Activated T-cell treated with anti-CD3 and anti-CD28 coated beads for 24 hours (primary cell): ENCODE measurements at places on chromosomes 4 and X.

GRCh38 chr4:11286533-11286932 is 142.2 kb downstream of the HS3ST1 start:
- DNase-seq: no peak

GRCh38 chrX:136273986-136274385 is 22.8 kb upstream of the MAP7D3 start:
- no peak for DNase-seq

- DNase-seq: no peak
Measured at GRCh38 chr4:115629270-115629669, 515.9 kb upstream of the NDST4 start.

DNA sequence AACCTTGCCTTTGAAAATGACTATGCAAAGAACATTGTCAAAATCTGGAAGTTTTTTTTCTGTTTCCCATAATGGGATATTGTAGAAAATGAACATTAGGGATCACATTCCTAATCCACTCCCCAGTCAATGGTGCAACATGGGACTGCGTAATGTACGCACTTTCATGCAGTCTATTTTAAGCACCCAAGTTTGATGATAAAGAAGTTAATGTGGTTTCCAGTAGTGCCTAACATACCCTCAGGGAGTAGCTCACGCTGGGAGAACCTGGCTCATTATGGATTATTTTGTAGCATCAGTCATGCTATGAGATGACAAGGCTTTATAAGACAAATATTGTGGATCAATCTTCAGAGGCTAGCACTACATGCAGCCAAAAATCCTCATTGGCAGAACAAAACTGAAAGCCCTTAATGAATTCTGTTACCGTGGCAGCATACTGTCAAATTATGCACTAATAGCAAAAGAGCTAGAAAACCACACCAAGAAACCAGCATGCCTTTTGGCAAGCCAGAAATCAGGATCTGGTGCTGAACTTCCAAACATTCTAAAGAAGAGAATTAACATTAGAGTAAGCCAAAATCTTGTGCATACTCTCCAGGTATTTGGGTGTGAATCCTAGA is 1392.8 kb upstream of the TENM3 start:
- DNase-seq: no peak

DNA sequence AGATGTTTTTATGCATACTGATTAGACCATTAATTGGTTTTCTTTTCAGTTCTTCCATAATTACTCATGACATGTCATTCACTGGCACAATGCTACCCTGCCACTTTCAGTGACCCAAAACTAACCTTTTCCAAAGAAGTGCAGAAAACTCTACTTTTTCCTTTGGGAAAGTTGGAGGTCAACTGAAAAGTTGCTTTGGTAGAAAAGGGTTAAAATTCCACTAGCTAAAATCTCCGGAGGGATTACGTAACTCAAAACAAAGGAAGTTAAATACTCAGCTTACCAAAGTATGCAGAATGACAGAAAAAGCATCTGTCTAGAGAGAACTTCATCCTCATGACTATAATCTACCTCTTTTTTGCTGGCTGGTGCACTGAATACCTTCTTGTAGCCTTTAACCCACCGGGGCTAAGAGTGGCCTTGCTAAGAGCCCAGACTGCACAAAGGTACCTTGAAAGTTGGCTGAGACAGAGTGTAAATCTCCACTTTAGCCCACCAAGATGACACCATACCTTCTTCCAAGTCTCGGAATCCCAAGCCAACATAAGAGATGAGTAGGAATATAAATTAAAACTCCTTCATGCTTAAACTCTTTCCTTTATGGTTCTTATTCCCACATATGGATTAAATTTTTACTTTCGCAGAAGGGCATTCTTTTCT is 1099.5 kb upstream of the INTU start:
- no peak for DNase-seq

- DNase-seq: no peak
Measured at GRCh38 chrX:136708348-136708747, 60.4 kb downstream of the CD40LG start.

DNA sequence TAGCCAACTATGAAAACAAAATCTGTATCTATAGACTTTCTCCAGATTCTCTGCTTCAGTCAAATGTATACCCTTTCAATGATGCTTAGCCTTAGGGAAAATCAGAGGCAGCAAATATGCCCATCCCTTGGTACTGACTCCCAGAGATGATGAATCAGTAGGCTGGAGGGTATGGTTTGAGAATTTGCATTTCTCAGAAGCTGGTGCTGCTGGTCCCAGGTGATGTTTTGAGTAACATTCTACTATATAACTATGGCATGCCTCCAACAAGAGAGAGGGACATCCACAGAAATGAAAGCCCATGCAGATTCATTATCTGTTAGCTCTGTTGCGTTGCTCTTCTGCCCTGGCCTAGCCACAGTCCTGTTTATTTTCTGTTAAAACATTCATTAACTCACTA is 13.6 kb downstream of the TNIP3 start:
- DNase-seq: no peak

DNA sequence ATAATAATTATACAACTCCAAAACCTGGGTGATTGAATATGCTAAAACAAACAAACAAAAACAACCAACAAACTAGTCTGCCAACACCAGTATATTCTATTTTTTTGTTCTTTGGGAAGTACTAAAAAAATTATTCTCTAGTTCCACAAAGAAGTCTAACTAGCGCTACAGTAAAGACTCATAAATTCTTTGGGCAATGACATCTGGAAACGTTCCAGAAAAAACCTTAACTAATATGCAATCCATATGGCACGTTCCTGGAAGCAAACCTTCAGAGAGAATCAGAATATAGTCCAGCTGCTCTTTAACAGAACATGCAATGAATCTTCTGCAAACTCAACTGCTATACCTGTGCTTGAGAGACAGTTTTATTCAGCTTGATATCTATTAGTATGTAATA is 500.1 kb downstream of the TRAM1L1 start:
- DNase-seq: no peak

DNA sequence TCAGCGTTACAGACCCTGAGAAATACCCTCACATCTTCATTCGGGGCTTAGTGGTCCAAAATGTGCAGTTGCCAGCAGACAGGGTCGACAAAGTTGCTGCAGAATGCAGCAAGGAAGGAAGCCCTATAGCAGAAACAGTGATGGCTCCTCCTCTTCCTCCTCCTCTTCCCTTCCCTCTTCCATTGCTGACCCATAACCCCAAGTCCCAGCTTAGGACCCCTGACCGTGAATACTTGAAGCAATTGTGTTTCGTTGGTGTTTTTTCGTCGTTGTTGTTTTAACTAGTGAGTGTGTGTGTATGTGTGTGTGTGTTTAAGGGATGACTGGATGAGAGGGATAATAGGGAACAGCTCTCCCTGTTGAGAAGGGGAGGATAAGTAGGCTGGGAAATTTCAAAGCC is 69.5 kb downstream of the SLAIN2 start:
- DNase-seq: no peak
